Osteoblast (primary cell): ENCODE measurements at places on chromosomes 3 and 15. TPM values are rescaled to one million over a fixed set of nuclear protein-coding genes. Genes with fewer than 3 reads are reported as not detected.

Gene ACKR4
- total RNA-seq: 0.72 TPM in 1 of 2 replicates, not detected in the other

Gene SEMA4B
- 8.7 and 15.9 TPM in 2 replicates for total RNA-seq

Gene SPESP1
- total RNA-seq: 2.9 TPM in 2 replicates

Gene DNAJC19
- total RNA-seq: 27.9 and 34.2 TPM in 2 replicates

Gene CHRM5
- total RNA-seq: under 0.01 TPM in 2 replicates

Gene ABHD6
- total RNA-seq: 5.1 and 5.9 TPM in 2 replicates

Gene PAQR9
- not detected in 2 replicates for total RNA-seq

Gene NUDT16
- total RNA-seq: 10.0 and 10.1 TPM in 2 replicates

Gene GUCA1C
- not detected in 2 replicates for total RNA-seq

Gene CASR
- not detected in 2 replicates for total RNA-seq

Gene MKRN3
- total RNA-seq: 0.36 and 0.59 TPM in 2 replicates

Gene FSTL1
- total RNA-seq: 1,825 and 2,074 TPM in 2 replicates

Gene PLXNA1
- 91.3 and 107 TPM in 2 replicates for total RNA-seq

Gene FRMD5
- 3.3 and 3.5 TPM in 2 replicates for total RNA-seq

Gene GOLGA8H
- under 0.01 TPM in 1 of 2 replicates, not detected in the other for total RNA-seq

Gene CLRN1
- total RNA-seq: not detected in 2 replicates

Gene PGBD4
- total RNA-seq: 1.8 and 2.1 TPM in 2 replicates

Gene GABRR3
- total RNA-seq: not detected in 2 replicates

Gene KY
- total RNA-seq: 2.1 and 3.6 TPM in 2 replicates

Gene SERPINI2
- not detected in 2 replicates for total RNA-seq

Gene CD200R1
- under 0.01 and 0.29 TPM in 2 replicates for total RNA-seq

Gene OCA2
- total RNA-seq: not detected in 2 replicates

Gene ADIPOQ
- under 0.01 TPM in 2 replicates for total RNA-seq

Gene OR5K2
- total RNA-seq: not detected in 2 replicates

Gene OSTN
- under 0.01 TPM in 1 of 2 replicates, not detected in the other for total RNA-seq

Gene KLHDC8B
- total RNA-seq: 16.6 and 18.3 TPM in 2 replicates

Gene MIX23
- 17.0 and 17.1 TPM in 2 replicates for total RNA-seq

Gene CA12
- 107 and 114 TPM in 2 replicates for total RNA-seq

Gene SAMD7
- not detected in 2 replicates for total RNA-seq

Gene NTRK3
- 0.59 and 0.72 TPM in 2 replicates for total RNA-seq

Gene CLDN16
- under 0.01 TPM in 1 of 2 replicates, not detected in the other for total RNA-seq

Gene POPDC2
- 1.1 and 1.8 TPM in 2 replicates for total RNA-seq

Gene C3orf49
- not detected in 2 replicates for total RNA-seq

Gene PRRT3
- 3.5 and 4.3 TPM in 2 replicates for total RNA-seq

Gene PP2D1
- total RNA-seq: not detected in 2 replicates

Gene CPNE9
- not detected in 2 replicates for total RNA-seq

Gene ESYT3
- total RNA-seq: 0.59 and 0.72 TPM in 2 replicates

Gene ALG1L2
- total RNA-seq: 0.29 TPM in 1 of 2 replicates, not detected in the other

Gene GRK7
- total RNA-seq: not detected in 2 replicates

Gene DPP8
- 40.9 and 42.4 TPM in 2 replicates for total RNA-seq

Gene TEX55
- total RNA-seq: not detected in 2 replicates

Gene USP4
- total RNA-seq: 20.3 and 22.1 TPM in 2 replicates

Gene GOLGA6A
- total RNA-seq: under 0.01 TPM in 1 of 2 replicates, not detected in the other

Gene TLR9
- not detected in 2 replicates for total RNA-seq

Gene GOLGA8Q
- 0.36 and 2.4 TPM in 2 replicates for total RNA-seq

Gene CXCR6
- not detected in 2 replicates for total RNA-seq

Gene HTD2
- 6.2 TPM in 2 replicates for total RNA-seq

Gene ASB14
- total RNA-seq: not detected in 2 replicates

Gene CFAP100
- not detected in 2 replicates for total RNA-seq

Gene LDHAL6B
- not detected in 2 replicates for total RNA-seq

Gene FBLN2
- total RNA-seq: 46.0 and 54.6 TPM in 2 replicates

Gene P2RY14
- not detected in 2 replicates for total RNA-seq
